ENCODE measurements at places on chromosomes 13 and 19.

DNA sequence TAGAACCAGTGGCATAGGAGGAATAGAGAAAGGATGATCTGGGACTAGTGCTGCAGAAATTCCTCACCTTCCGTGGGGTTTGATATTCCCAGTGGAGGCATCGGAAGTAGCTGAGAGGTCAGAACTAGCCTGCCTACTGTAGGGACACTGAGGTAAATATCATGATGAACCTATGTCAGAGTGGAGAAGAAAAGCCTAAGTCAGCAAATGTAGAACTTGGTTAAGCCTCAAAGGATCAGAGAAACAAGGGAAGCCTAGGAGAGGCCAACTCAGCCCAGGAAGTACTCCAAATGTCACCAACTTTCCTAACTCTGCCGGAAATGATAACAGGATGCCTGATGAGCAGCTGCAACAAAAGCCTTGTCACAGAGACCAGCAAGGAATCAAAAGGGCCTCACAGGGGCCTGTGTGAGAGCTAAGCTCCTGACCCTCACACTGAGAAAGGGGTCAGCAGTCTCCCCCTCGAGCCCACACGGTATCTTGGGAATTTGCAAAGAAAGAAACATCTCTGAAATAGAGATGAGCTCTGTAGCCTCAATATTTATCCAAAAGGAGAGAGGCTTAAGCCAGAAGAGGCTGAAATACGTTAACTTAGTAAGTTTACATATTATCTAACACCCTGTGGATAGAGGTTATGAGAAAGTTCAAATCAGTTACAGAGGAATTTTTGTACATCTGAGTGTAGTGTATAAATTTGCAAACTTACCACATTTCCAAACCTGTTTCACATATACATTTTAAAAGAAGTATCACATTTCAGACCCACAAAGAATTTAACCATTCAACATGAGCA lies 1064.3 kb downstream of the DIAPH3 start:
- peak; percentile 61 for DNase-seq

GRCh38 chr19:44002566-44003460 lies at the start of gene ZNF230:
ZNF230 (plus strand) TSS chr19:44002957; CDS start chr19:44007079, 4,122 bp downstream.
- peak; percentile 89 for DNase-seq

GRCh38 chr13:88464851-88465250 lies 793.7 kb downstream of the SLITRK5 start:
- no peak for DNase-seq

DNA sequence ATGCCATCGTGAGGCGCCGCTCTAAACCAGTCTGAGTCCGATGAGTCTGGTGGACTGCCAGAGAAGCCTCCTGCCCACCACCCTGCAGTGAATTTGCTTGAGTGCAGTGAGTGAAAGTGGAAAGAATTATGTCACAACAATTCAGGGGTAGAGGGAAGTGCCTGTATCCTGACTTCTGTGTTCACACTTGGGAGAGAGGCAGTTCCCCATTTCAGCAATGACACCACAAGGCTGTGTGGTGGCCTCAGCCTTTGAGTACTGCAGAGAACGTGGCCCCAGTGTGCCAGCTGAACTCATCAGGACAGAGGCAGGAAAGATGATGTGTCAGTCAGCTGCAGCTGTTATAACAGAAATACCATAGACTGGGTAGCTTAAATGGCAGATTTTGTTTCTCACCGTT lies 155.6 kb downstream of the COG6 start:
- DNase-seq = no peak

GRCh38 chr19:40223135-40223822 lies 3.2 kb downstream of the CCNP start:
- peak; percentile 62 for DNase-seq

DNA sequence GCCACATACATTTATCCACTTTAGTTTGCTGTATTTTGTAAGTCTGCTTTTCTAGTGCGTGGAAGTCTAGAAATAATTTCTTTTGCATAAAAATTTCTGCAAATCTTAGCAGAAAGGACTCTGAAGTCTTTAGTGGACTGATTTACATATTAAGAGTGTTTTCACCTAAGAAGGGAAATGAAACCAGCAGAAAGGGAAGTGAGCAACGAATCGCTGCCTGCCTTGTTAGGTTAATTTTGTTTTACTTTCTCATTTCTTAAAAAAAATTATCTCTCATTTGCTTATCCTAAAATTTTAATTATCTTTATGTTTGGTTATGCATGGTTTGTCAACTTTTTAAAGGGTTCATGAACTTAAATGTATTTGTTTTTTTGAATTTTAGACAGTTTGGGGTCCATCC lies 767 bp upstream of the GPR18 start:
- no peak for DNase-seq

DNA sequence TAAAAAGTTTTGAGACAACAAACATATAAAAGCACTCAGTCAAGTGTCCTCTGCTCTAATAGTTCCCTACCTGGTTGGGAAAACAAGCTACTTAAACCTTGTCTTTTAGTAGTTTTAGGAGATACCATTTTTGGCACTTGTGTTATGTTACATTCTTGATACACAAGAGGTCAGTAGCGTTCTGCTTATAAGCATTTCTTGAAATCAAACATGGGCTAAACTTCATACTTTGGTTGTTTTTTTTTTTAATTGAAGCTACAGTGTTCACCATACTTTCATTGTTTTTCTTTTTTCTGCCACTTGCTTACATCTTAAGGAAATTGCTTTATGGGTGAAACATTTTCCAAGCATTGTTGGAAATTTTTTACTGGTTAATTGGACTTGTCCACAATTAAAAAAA lies 12.9 kb downstream of the NHLRC3 start:
- no peak for DNase-seq

GRCh38 chr13:102830646-102831045 lies 15.2 kb upstream of the ERCC5 start:
- DNase-seq = no peak

GRCh38 chr19:15378534-15379082 lies 979 bp downstream of the AKAP8 start:
- DNase-seq = peak; percentile 58

GRCh38 chr19:12047868-12048267 lies 4.9 kb downstream of the ZNF878 start:
- no peak for DNase-seq

DNA sequence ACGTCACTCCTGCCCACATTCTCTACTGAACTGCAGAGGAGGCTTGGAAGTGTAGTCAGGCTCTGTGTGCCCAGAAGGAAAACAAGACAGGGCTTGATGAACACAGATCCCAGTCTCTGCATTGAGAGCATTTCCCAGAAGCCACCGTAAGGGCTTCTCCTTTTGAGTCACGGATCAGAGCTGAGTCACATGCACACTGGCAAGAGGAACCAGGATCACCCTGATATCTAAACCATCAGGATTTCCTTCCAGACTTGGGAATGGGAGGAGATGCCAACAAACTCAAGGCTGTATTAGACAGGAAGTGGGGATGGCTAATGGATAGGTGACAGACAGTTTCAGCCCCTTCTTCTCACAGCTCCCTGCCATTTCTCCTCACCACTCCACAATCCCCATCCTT lies 17.7 kb upstream of the FBXO17 start:
- no peak for DNase-seq

GRCh38 chr19:33859016-33859415 lies 62.3 kb downstream of the KCTD15 start:
- DNase-seq = no peak

- no peak for DNase-seq
These were observed 1070.2 kb downstream of the EFNB2 start for GRCh38 chr13:105465251-105465650.

GRCh38 chr19:12364391-12365235 lies 870 bp downstream of the ZNF442 start:
- peak; percentile 60 for DNase-seq

GRCh38 chr19:33823341-33823740 lies 26.7 kb downstream of the KCTD15 start:
- no peak for DNase-seq

DNA sequence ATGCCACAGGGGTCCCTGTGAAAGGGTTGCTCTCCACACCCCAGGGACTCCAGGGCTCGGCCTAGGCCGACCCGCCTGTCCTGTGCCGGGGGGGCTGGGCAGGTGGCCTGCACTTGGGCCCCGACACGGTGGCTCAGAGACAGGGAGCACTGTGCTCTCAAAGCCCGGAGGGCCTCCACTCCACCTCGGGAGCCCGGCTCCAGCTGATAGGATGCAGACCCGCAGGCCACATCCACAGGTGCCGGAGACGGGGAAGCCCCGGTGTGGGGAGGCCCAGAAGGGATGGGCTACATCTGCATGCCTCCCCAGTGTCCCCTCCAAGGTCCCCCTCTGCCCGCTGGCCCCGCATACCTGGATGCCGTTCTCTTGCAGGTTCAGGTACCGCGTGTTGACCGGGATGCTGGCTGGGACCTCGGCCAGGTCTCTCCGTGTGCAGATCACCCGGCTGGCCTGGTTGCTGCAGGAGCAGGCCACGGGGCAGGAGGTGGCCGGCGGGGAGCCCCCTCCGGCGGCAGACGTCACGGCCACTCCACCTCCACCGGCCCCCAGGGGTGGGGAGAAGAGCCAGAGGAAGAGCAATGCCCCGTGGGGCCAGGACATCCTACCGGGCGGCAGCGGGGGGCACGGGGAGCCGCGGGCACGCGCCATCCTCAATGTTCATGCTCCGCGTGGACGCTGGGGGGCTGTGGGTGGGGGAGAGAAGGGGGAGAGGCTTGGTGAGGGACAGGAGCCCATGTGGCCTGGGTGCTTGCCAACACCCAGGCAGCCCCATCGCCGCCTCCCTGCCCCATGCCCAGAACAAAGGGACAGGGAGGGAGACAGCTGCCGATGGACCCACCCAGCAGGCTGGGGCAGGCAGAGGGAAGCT lies 19.8 kb downstream of the LRRC4B start:
- DNase-seq = no peak

GRCh38 chr13:31200637-31200971 lies 829 bp downstream of the B3GLCT start:
- peak; percentile 64 for DNase-seq

- DNase-seq = no peak
These were observed 8.2 kb downstream of the ZNF677 start for GRCh38 chr19:53246498-53246897.

DNA sequence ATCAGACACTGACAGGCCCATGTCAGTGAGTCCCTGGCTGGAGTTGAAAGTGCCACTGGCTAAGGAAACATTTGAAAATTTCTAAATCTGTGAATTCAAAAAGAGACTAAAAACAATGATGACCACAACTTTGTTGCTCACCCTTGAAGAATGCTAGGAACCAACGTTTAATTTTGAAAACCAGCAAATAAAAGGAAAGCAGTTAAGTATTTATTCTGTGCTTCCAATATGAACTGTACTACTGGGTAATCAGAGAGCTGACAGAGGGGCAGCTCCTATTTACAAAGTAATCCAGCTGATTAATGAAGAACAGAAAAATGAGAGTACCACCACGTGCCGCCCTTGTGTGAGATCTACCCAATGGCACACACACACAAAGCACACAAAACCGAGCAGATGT lies 44.7 kb upstream of the LATS2 start:
- DNase-seq = no peak

DNA sequence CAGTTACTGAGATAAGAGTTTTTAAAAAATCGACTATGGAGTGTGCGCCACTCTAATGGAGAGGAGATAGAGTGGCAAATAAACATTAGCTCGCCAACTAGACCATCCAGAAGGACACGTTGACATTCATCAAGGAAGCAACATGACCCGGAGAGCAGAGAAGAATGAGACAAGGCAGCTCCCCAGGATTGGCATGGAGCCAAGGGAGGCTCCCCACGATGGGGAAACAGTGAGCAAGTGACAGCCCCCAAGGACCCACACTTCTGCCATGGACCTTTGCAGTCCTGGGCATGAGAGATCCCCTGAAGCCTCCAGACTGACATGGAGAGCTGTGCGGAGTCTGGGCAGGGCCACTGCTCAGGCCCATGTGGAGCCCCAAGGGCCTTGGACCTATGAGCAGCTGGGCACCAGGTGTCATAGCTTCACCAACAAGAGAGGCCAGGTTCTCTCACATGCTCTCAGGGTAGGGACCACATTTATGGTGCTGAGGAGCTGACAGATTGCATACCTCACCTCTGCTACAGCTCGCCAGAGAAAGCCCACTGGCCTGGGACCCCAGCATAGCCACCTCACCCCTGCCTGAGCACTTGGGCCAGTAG lies 6.7 kb downstream of the SIGLEC6 start:
- no peak for DNase-seq

GRCh38 chr13:46593398-46593797 lies 40.4 kb downstream of the LRCH1 start:
- DNase-seq = no peak

- no peak for DNase-seq
These were observed 7.2 kb downstream of the TMEM255B start for GRCh38 chr13:113766035-113766800.
